ENCODE measurements at places on chromosomes 2 and 18.
A peak's percentile ranks its signal among the peaks of the same experiment; 100 is the strongest.

DNA sequence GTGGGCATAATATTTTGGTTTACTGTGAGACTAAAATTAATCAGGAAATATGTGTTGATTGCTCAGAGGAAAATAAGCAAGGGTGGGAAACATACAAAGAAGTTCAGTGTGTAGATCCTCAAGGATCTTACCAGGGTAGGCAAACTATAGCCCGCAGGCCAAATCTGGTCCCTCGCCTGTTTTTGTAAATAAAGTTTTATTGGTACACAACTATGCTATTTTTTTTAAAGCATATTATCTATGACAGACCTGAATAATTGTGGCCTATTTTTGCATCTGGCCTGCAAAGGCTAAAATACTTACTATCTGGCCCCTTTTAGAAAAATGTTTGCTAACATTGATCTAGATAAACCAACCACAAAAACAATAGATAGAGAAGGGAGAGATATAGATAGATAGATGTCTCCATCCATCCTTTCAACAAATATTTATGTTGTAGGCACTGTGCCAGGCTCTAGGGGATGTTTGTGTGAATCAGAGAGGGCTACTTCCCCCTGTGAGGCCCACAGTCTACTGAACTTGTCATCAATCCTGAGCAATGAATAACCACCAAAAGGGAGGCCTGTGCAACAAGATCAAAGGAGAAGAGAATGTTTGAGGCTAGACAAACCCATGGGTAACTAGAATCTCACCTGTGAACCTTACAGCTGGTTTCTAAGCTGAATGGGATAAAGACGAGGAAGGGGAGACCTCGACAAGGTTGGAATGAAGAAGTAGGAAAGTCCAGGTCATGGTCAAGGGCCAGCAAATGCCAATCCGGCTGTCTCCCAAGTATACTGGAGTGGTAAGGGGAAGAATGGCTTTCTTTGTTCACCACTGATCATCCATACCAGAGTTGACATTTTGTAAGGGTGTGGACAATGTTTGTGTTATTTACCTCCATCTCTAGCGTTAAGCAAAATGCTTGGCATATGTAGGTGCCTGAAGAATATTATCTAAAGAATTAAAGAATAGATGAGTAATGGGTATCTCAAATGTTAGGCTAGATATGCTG is 23.6 kb downstream of the ALPK2 start:
- H3K27me3 ChIP-seq: no peaks in the 10 kb centered on the region
- H3K4me1 ChIP-seq: no peaks in the 10 kb centered on the region
- DNase-seq: no peak
- no peaks in the 10 kb centered on the region for H3K36me3 ChIP-seq
- H3K27ac ChIP-seq: no peak overlapping the region

DNA sequence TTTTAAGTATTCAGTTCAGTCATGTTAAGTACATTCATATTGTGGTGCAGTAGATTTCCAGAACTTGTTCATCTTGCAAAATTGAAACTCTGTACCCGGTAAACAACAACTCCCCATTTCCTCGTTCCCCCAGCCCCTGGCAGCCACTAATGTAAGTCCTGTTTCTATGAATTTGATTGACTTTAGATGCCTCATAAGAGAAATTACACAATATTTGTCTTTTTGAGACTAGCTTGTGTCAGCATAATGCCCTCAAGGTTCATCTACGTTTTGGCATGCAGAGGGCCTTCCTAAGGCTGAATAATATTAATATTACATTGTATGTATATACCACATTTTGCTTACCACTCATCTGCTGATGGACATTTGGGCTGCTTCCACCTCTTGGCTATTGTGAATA is 30.9 kb downstream of the METTL21A start:
- no peak for DNase-seq
- H3K36me3 ChIP-seq: peaks cover 3% of the 10 kb centered on the region
- H3K27ac ChIP-seq: no peak overlapping the region
- H3K27me3 ChIP-seq: no peaks in the 10 kb centered on the region

DNA sequence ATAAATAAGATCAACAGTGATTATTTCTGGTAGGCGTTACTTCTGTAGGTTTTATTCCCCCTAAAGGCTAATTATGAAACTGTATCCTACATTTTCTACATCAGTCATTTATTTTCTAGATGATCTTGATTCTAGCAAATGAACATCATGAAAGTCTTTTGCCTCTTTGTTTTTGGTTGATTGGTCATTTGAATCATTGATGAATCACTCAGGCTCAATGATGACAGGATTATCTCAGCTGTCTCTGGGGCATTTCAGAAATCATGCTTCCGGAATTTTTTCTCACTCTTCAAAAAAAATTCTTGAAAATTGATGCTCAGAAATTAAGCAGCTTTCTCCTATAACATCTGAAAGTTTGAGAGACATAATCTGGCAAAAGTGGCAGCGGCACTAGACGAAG is 298.9 kb upstream of the TCF4 start:
- H3K36me3 ChIP-seq: no peaks in the 10 kb centered on the region
- peaks cover 6% of the 10 kb centered on the region for H3K27me3 ChIP-seq
- H3K4me3 ChIP-seq: no peak overlapping the region
- H3K4me1 ChIP-seq: no peaks in the 10 kb centered on the region
- H3K27ac ChIP-seq: no peak overlapping the region

DNA sequence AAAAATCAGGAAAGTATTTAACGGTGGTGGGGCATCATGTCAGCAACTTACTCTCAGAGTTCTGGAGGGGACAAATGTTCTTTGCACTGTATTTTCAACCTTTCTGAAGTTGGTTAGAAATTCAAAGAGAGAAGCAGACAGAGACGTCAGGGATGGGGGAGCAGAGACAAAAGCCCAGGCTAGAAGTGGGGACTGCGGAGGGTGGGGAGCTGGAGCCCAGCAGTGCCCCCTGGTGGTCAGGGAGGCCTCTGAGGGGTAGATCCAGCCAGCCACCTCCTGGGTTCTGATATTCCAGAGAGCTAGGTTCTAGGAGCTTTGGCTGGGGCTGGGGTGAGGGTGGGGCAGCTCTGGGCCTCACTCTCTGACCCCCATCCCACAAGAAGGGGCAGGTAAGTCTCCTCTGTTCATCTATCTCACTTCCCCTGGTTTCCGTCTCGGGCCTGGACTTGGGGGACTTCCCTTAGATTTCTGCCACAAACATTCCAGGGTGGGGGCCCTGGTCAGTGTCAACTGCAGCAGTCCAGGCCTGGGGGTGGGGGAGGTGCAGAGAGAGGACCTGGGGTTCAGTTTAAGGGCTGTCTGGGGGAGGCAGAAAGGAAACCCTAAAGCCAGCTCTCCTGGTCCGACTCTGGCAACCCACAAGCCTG is 8.9 kb downstream of the TNS1 start:
- no peaks in the 10 kb centered on the region for H3K36me3 ChIP-seq
- H3K4me1 ChIP-seq: peaks cover 32% of the 10 kb centered on the region
- no peak for DNase-seq
- no peaks in the 10 kb centered on the region for H3K27me3 ChIP-seq

DNA sequence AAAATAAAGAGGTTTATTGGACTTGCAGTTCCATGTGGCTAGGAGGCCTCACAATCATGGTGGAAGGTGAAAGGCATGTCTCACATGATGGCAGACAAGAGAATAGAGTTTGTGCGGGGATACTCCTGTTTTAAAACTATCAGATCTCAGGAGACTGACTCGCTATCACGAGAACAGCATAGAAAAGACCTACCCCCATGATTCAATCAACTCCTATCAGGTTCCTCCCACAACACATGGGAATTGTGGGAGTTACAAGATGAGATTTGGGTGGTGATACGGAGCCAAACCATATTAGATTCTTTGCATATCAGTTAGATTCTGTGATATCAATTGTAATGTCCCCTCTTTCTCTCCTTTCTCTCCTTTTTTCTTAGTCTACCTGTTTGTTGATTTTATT is 1178.7 kb upstream of the LRRTM1 start:
- no peaks in the 10 kb centered on the region for H3K36me3 ChIP-seq
- no peaks in the 10 kb centered on the region for H3K27me3 ChIP-seq
- no peak overlapping the region for H3K4me3 ChIP-seq

DNA sequence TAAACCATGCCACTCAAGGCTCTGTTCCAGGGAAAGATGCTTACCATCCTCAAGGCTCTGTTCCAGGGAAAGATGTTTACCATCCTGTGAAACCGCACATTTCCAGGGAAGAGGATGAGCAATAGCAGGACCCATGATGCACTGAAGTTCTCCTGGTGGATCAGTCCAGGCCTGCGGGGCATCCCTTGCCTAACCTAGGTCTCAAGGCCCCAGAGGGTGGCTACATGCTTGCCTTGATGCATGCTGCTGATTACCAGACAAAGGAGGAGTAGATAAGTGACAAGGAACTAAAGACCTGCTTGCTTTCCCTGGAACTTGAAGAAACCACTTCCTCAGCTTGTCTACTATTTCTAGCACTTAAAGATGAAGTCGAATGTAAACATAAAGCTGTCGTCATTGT is 111.0 kb upstream of the LINC00305 start:
- H3K27me3 ChIP-seq: no peaks in the 10 kb centered on the region
- H3K36me3 ChIP-seq: no peaks in the 10 kb centered on the region
- no peak for DNase-seq

GRCh38 chr2:203913947-203914346 is 22.6 kb upstream of the ICOS start:
- H3K36me3 ChIP-seq: no peaks in the 10 kb centered on the region
- DNase-seq: no peak
- H3K4me3 ChIP-seq: no peak overlapping the region
- H3K4me1 ChIP-seq: peaks cover under 1% of the 10 kb centered on the region

DNA sequence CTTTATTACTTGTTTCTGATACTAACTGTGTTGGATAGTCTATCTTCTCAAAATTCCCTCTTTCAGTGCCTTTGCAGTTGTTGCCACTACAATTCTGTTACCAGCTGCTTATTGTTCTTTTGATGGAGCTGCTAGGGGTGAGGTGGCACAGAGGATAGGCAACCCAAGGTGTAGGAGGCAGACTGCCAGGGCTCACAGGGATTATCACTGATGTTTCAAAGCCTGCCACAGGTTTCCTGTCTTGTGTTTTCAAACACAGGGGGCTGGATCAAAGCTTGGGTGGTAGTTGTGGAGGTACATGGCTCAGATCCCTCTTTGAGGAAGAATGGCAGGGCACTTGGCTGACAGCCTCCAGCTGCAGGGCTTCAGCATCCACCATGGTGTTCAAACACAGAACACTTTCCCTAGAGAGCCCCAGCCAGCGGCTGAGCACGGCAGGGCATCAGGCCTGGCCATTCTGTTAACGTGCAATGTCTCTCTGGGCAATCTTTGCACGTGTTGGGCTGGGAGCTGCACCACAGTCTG is 87.1 kb downstream of the POLE4 start:
- no peaks in the 10 kb centered on the region for H3K27me3 ChIP-seq
- H3K4me1 ChIP-seq: no peaks in the 10 kb centered on the region
- DNase-seq: no peak

- H3K4me3 ChIP-seq: no peak overlapping the region
- no peaks in the 10 kb centered on the region for H3K36me3 ChIP-seq
- no peak overlapping the region for H3K27ac ChIP-seq
- H3K4me1 ChIP-seq: peaks cover 7% of the 10 kb centered on the region
- no peak for DNase-seq
Measured at GRCh38 chr2:62313449-62314227, 117.7 kb downstream of the B3GNT2 start.

GRCh38 chr2:134257965-134258683 is 4.3 kb downstream of the MGAT5 start:
- H3K4me3 ChIP-seq: no peak overlapping the region
- no peaks in the 10 kb centered on the region for H3K27me3 ChIP-seq
- H3K27ac ChIP-seq: peak overlapping the region; percentile 42
- H3K4me1 ChIP-seq: peaks cover 19% of the 10 kb centered on the region
- no peaks in the 10 kb centered on the region for H3K36me3 ChIP-seq

DNA sequence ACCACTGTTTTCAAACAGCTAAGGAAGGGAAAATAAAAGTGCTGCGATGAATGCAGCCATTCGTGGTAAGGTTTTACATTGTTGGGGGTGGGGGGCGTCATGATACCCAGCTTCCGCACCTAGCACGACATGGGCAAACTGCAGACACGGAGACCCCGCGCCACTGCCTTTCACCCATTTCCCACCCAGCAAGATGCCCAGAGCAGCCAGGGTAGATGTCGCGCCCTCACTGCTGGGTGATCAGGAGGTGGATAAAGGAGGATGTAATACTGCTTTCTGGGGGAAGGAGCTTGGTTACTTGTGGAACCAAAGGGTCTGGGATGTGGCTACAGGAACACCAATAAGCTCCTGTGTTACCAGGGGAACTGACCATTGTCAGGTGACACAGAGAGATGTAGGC is 138.4 kb downstream of the ZNF516 start:
- peaks cover 54% of the 10 kb centered on the region for H3K36me3 ChIP-seq
- no peaks in the 10 kb centered on the region for H3K27me3 ChIP-seq
- H3K4me1 ChIP-seq: no peaks in the 10 kb centered on the region
- no peak overlapping the region for H3K4me3 ChIP-seq
- no peak overlapping the region for H3K27ac ChIP-seq
- no peak for DNase-seq

- H3K36me3 ChIP-seq: no peaks in the 10 kb centered on the region
- H3K4me1 ChIP-seq: no peaks in the 10 kb centered on the region
- no peak overlapping the region for H3K27ac ChIP-seq
- no peaks in the 10 kb centered on the region for H3K27me3 ChIP-seq
Measured at GRCh38 chr2:3759331-3759730, 56.0 kb downstream of the DCDC2C start.

DNA sequence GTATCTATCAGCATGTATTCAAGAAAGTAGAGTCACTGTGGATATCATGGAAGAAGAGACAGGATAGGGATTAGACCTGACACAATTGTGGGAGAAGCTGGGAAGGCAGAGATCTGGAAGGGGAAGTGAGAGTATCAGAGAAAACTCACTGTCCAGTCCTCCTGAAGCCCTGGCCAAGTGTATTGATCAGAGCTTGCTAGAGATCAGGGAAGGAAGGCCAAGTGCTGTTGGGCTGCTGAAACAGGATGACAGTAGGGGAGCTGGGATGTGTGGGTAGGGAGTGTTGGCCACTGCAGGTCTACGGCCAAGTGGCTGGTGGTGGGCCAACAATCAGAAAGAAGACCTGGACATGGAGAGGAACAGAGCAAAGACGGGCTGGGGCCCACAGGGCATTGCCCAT is 26.3 kb upstream of the TTR start:
- H3K4me1 ChIP-seq: no peaks in the 10 kb centered on the region
- no peak overlapping the region for H3K27ac ChIP-seq
